Cortex of kidney (tissue), 1 donor: ENCODE measurements at places on chromosomes 11 and 22.

DNA sequence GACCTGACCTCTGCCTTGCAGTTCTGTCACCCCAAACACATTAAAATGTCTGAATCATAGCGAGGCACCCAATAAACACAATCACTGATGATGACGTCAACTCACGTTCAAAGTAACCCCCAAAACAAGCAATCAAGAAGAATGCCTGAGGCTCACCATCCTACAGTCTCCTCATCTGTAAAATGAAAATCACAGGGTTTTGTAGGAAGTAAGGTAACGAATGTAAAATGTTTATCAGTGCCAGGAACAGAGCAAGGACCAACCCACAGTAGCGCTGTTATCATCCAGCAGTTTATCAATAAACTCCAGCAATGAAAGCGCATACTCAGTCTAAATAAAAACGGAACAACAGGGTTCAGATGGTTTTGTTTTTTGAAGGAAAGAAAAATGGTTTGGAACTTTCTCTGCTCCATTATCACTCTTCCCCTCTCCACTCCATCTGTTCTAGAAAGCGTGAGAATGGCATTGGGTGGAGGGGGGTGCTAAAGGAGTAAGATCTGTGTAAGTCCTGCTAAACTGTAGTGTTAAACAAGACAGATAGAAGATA lies 110.5 kb downstream of the MICAL3 start:
- no peak for DNase-seq

DNA sequence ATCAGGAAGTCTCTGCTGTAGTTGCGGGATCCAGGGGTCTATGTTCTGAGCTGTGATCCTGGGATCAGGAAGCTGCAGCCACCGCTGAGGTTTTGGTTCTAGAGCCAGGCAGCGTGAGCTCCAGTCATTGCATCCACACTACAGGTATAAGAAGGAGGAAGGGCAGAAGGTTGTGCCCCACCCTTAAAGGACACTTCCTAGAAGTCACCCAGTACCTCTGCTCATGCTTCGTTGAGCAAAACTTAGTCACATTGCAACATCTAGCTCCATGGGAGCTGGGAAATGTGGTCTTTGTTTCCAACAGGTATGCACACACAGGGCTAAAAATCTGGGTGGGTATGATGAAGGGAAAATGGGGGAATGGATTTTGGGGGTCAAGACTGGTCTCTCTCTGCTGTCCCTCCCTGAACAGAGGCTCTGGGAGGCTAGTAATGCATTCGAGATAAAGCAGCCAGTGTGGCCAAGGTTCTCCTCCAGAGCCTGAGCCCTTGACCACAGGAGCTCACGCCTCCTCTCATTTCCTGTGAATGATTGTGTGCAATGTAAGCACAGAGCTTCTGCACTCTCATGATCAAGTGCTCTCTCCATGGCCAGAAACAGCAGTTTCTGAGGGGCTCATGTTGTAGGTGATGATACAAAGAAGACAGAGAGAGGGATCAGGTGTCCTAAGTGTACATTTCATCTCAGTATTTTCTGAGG lies 86.8 kb upstream of the OR4B1 start:
- DNase-seq = no peak

GRCh38 chr22:40247976-40248375 lies 70.3 kb downstream of the TNRC6B start:
- DNase-seq = no peak

GRCh38 chr11:103690356-103690755 lies 346.1 kb upstream of the DDI1 start:
- no peak for DNase-seq

DNA sequence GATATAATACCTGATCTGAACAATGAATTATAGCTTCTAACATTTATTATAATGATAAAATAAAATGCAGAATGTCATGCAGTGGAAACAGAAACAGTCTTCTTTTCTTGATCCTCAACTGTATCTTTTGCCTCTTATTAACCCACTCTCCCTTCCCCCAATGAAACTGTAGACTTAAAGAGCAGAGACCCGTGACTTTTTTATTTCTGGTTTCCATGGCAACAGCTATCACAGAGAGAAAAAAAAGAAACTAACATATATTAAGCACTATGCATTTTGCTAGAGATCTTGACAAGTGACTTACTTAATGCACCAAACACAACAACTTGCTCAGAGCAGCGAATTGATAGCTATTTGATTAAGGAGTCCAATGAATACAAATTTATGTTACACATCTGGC lies 69.3 kb downstream of the RAB38 start:
- no peak for DNase-seq

- no peak for DNase-seq
Measured at GRCh38 chr22:20863366-20863765, 4.6 kb downstream of the SNAP29 start.

DNA sequence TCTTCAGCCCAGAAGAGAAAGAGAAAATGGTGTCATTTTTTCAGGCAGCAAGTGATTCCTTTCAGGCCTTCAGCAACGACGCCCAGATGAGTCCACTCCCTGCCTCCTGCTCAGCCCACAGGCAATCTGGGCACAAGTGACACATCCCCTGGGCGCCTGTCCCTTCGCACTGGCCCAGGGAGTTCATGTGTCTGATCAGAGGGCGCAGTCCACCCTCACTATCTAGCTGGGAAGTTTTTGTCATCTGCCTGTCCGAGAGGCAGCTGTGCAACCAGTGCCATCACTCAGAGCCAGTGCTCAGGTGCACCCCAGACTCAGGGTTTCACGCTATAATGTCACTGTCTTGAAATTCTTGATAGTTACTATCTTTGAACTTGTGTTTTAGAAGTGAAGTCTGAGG lies 1.4 kb upstream of the KCNQ1OT1 start:
- DNase-seq = no peak

GRCh38 chr11:6572215-6572614 lies 31.2 kb downstream of the RRP8 start:
- no peak for DNase-seq

GRCh38 chr22:24803064-24803542 lies 2.9 kb upstream of the SGSM1 start:
- DNase-seq = no peak

GRCh38 chr11:63764340-63764678 lies 4.3 kb downstream of the ZFTA start:
- no peak for DNase-seq

DNA sequence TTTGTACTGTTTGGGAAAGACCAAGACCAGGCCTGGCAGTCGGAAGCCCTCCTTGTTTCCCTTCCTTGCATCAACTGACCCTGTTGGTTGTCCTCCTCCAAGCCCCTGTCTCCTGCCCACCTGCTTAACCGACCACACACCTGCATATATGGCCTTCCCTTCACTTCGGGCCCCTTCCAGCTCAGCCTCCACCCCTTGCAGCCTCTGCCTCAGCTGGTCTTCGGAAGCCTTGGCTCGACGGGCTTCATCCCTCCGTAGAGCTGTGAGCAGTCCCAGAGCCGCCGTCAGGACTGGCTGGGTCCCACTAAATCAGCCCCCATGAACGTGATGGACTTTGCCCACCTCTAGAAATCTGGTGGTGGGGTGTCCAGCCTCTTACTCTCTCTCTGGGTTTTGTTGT lies 8.4 kb downstream of the NHERF4 start:
- no peak for DNase-seq

DNA sequence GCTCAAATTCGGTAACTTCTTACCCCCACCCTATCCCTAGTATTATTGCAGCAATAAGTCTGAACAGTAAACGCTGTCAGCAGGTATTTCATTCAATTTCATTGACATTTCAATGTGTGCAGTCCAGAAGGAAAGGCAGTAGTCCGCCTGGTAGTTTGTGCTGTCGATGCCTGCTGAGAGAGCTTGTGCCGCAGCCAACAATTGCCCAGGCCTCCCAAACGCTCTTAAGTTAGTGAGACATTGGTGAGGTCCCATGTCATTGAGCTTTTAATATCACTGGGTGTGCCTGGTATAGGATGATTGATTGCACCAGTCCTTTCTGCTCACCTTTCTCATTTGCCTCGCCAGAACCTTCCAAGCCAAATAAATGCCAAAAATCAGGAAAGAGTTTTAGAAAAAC lies 28.1 kb downstream of the ALKBH3 start:
- DNase-seq = no peak

- no peak for DNase-seq
Measured at GRCh38 chr22:50250249-50250554, 863 bp downstream of the HDAC10 start.

GRCh38 chr11:90189011-90189410 lies 33.8 kb downstream of the CHORDC1 start:
- DNase-seq = no peak

DNA sequence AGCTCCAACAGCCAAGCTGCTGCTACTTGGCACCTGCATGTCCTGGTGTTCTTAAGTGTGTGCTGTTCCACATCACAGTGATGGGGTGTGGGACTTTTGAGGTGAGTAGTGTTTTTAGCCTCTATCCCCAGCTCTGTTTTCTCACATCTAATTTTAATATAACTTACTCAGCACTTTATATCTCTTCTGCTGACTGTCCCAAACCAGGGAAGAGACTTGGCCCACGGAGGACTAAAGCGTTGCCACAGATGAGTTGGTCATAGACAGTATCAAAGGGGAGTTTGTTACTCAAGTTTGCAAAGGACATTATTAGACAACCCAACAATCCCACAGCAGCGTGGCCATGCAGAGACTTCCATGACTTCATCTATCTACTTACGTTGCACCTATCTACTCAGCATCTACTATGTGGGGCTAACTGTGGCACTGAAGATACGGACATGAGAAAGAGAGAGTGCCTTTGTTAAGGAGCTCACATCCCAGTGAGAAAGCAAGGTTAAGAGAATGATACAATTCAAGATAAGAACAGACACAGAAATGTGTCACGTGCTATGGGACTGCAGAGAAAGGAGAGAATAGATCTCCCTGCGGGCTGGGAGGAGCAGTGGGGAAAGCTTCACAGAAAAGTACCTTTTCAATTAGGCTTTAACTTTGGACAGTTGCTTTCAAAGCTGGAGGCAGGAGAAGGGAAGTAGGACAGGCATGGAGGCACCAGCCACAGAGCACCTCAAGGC lies 82.4 kb downstream of the ME3 start:
- no peak for DNase-seq

- no peak for DNase-seq
Measured at GRCh38 chr22:50311606-50312351, 4.3 kb upstream of the PLXNB2 start.

GRCh38 chr22:20979243-20979809 lies 2.8 kb upstream of the LZTR1 start:
- DNase-seq = no peak

- no peak for DNase-seq
Measured at GRCh38 chr11:19453651-19454257, 213.0 kb upstream of the E2F8 start.

GRCh38 chr22:37417677-37418348 lies 9.5 kb downstream of the ELFN2 start:
- no peak for DNase-seq

DNA sequence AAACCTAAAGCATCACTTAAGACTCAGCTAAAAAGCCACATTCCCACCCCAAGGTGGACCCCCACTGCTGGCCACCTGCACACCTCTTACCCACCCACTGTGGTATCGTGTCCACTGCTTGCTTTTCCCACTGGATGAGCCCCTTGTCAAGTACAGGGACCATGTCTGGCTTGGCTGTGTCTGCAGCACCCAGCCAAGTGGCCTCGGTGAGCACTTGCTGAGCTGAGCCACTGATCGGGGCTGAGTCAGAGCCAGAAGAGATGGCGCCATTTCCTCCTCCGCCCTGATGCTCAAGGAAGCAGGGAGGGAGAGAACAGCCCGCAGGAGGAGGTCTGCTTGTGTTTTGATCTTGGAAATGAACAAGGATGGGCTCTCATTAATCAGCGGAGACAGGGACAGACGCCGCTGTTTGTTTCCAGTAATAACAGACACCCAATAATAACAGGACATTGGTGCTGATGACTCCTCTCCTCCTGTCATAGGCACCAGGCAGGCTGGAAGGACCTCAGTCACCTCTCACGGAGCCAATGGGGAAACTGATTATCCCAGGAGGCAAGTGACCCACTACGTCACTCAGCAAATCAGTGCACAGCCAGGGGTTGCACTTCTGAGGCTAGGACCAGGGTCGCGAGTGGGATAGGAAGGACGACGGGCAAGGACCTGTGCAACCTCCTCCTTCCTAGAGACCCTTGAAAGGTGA lies 85.2 kb upstream of the RTL6 start:
- no peak for DNase-seq

DNA sequence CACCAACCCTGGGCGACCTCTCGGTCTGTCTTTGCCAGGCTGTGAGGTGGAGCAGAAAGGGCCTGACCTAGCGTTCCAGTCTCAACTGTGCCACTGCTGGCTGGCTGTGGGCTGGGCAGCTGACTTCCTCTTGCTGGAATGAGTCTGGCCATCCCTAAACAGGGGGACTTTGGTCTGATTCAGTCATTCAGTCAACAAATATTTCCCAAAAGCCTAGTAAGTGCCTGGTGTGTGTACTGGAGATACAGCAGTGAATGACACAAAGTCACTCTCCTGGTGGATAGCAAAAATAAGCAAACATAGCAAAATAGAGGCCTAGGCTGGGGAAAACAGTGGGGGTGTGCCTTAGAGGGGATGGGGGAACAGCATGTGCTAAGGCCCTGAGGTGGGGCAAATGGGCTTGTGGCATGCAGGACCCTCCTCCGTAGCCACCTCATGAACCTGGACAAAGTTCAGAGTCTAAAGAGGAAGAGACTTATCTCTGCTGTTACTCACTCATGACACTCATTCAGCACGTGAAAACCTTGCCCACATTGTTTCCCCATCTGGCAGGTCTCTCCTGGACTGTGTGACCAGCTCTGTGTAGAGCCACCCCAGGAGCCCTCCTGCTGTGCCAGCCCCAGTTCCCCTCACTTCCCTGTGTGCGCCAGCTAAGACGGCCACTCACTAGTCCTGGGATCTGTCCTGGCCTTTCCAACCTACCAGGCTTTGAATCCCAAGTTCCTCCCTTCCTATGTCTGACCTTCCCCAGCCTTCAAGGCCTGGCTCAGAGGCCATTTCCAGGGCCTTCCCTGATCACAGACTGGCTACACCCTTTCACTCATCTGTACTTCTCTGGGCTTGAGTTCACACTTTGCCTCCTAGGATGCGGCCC lies 4.7 kb downstream of the GUCD1 start:
- DNase-seq = no peak

GRCh38 chr11:85977751-85978160 lies 91.1 kb downstream of the PICALM start:
- DNase-seq = no peak

GRCh38 chr11:67370351-67371076 lies 2.9 kb downstream of the CLCF1 start:
- no peak for DNase-seq

GRCh38 chr11:33540946-33541915 lies 159.4 kb downstream of the C11orf91 start:
- no peak for DNase-seq
